ENCODE measurements at places on chromosomes 1 and 21.

GRCh38 chr1:160359559-160360226 lies 7.2 kb upstream of the NHLH1 start:
- no peak for DNase-seq

DNA sequence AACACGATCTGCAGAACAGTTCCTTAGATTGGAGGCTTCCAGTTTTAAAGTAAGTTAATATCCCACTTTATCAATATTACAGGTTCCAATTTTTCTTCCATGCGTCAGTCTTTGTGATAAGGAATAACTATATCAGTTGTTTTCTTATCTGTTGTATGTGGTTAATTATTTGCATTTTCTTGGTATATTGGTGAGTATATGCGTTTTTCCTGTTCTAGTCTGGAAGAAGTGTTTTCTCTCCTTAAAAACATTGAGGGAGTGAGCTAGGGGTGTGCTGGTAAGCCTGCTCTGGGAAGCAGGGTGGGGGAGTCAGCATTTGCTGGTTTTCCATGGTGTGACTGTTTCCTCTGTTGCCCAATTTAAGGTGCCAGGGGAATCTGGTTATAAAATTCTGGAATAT lies 50.2 kb upstream of the KIF1B start:
- DNase-seq = no peak

- no peak for DNase-seq
Measured at GRCh38 chr1:61461406-61462384, 263.2 kb downstream of the TM2D1 start.

DNA sequence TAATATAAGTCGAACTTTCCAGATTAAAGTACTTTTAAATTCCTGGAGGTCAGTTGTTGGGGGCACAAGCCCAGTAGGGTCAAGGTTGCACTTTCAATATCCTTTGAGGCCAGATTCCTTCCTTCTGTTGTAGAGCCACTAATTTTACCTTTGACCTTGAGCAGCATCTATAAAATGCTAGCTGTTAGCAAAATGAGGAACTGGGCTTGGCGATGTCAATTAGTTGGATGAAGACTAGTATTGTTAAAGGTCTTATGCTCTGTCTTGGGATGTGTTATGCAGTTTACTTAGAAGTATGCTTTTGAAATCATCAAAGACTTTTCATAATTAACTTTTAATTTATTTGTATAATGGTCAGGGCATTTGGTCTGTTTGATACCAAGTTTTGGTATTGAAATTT lies 425.9 kb upstream of the PROX1 start:
- DNase-seq = no peak

DNA sequence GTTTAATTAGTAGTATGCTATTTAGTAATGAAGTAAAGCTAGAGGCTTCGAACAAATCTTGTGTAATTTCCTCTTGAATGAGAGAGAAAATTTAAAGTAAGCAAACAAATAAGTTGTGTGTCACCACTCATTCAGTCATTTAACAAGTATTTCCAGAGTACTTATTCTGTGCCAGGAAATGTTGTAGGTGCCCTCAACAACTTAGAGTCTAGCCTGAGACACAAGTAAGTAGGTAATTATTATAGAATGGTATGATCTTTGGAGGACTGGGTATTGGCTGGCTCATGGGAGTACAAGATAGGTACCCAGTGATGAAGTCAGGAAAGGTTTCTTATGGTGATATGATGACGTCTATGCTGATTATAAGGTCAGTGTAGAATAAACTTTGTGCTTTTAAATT lies 17.4 kb upstream of the METTL18 start:
- no peak for DNase-seq

DNA sequence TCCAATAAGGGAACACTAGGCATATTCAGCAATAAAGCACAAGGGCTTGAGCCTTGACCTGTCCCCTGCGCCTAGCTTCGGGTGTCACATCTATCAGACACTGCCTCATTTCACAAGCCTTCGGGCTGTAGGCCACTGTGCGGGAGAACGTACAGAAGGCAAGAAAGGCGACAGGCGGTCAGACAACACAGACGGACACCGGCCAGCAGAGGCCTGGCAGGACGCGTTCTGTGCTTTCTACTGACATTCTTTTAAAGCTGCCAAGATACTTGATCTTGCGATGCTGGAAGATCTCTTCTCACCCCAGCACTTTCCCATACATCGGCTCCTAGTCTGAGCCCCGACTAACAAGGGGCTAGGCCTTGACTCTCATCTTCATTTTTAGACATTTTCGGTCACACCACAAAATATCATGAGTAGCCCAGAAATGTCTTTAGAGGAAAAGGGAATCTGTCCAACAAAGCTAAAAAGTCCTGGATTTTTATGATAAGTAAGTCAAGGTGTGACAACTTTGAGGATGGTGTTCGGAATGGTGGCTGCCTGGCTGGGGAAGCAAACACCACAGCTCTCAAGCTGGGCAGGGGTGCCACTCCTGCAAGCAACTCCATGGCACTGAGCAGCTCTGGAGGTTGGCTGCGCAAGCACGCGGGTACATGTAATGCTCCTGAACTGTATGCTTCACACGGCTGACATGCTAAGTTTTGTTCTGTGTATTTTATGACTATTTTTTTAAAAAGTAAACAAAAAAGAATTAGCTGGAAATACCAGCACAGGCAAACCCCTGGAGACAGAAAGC lies 18.7 kb downstream of the RIPK4 start:
- DNase-seq = no peak

DNA sequence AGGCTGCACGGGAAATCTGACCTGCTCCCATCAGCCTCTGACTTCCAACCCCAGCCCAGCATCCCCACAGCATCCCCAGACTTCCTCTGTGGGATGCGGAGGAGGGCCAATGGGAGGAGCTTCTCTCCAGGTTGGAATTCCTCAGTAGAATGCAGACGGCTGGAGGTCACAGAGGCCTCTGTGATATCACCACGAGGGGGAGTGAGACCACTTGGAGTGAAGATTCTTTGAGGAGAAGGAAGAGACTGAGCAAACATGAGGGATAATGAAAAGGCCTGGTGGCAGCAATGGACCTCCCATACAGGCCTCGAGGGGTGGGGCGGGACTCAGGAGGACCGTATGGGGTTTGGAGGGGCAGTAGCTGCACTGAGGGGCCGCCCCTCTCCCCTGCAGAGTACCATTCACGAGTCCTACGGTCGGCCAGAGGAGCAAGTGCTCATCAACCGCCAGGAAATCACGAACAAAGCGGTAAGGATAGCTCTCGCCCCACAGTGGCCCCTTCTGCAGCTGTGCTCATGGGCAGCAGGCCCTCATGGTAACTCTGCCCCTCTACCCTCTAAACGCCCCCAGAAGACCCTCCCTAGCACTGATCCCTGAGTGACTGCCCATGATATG lies at the start of gene CATSPER4:
Gene CATSPER4 (plus strand): TSS at position 230 of the 615 bp plus-strand sequence. CDS start 26 bp downstream, at position 256.
- peak; percentile 14 for DNase-seq

DNA sequence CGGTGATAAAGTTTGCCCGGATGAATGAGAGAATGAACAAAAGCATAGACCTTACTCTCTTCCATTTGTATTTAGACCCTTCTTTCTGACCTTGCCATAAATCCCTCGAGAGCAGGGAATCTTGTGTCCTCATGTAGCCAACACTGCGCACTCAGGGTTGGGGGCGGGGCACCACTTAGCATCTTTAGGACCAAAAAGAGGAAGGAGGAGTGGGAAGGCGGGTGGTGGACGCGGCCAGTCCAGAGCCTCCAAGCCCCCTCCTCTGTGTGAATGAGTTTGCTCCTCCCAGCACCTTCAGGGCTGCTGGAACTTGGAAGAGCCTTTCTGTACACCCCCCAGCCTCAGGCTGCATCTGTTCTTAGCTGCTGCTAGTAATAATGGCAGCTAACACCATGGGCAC lies 141.9 kb upstream of the TMEM51 start:
- no peak for DNase-seq

GRCh38 chr1:33294071-33295010 lies 26.6 kb downstream of the A3GALT2 start:
- DNase-seq = no peak

GRCh38 chr1:248804771-248805681 lies 20.7 kb downstream of the SH3BP5L start:
- no peak for DNase-seq

- DNase-seq = no peak
Measured at GRCh38 chr1:78561856-78562255, 58.4 kb upstream of the IFI44L start.

- DNase-seq = no peak
Measured at GRCh38 chr1:107842241-107842640, 122.7 kb downstream of the VAV3 start.

DNA sequence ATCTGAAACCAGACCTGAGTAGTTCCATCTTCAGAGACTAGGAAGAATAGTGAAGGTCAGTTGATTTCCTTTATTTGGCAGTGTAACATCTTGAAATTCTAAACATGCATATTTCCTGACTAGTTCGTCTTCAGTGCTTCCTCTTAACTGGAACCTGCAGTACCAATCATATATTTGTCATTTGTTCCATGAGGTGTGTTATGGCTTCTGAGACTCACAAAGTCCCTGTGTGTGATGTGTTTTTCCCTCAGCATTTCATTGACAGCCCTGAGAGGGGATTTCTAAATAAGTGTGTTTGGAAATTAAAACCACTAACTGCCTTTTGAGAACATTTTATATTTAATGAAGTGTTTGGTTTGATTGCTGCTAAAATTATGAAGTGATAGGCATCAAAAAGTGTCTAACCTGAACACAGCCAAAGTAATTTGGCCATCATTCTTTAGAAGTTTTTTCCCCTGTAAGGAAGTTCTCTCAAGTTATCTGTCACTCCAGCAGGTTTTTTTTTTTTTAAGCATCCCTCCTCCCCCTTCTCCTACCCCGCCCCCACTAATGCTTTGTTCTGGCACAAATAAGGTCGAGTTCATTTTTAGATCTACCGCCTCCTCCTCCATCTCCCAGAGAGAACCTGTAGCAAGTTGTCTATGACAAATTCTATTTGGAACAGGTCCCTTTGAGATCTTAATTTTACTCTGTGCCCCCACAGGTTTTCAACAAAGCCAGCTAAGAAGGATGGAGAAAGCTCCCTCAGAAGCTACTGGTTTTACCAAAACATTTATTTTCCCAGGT lies 61.4 kb downstream of the TMEM200B start:
- DNase-seq = no peak

DNA sequence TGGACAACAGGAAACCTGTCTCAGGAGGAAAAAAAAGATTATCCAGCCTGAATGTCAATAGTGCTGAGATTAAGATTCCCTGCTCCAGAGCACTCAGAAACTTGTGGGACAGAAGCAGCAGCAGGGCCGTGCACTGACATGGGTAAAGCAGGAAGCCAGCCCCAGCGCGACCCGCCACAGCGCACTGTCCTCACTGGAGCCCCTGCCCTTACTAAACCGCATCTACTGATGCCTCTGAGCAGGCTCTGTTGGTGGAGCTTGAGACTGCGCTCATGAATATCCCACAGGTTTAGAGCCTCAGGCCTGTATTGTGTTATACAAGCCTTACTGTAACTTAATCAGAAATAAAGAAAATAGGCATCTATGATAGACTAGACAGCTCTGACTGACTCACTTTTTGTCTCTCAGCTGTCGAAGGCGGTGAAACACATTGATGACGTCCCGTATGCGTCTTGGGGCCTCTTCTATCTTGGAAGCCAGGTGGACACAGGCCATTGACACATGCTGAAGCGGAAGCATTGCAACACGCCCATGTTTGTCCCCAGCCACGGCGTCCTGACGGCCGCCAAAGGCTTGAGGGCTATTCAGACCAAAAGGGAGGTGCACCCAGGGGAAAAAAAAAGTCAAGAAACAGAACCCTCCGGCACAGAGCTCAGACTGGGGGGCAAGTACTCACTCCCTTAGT lies 1.2 kb downstream of the CCNL2 start:
- no peak for DNase-seq

- no peak for DNase-seq
Measured at GRCh38 chr21:28104346-28104745, 888.3 kb downstream of the LTN1 start.

DNA sequence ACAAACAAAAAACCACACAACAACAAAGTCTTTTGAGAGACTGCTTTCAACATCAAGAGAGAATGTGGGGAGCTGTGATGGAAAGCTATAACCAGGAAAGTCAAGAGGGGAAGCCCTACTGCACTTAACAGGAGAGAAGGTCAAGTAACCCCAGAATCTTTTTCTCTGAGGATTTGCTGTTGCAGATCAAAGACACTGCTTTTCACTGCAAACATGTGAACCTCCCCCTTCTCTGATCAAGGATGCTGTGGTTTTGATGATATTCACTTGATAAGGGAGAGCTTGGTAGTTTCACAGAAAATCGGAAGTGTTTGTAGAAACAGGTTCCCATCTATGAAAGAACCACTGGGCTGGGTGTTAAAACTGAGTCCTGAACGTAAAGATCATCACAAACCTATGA lies 4.8 kb downstream of the ETV3 start:
- DNase-seq = peak; percentile 74

- no peak for DNase-seq
Measured at GRCh38 chr1:64282351-64282750, 78.9 kb downstream of the UBE2U start.

DNA sequence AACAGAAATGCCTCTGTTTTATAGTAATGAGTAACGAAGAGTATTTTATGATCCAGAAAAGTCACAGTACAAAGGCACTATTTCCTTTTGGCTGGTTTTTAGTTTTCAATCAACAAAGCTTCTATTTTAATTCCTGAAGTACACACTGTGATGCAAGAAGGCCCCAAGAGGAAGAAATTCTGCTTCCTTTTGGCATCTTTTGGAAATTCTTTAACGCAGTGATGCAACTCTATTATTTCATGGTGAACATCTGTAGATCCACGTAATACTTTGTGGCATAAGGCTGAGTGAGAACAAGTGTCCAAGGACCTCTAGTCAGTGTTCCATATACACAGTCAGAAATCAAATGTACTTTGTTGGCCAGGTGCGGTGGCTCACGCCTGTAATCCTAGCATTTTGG lies 137.5 kb downstream of the TGFB2 start:
- no peak for DNase-seq

DNA sequence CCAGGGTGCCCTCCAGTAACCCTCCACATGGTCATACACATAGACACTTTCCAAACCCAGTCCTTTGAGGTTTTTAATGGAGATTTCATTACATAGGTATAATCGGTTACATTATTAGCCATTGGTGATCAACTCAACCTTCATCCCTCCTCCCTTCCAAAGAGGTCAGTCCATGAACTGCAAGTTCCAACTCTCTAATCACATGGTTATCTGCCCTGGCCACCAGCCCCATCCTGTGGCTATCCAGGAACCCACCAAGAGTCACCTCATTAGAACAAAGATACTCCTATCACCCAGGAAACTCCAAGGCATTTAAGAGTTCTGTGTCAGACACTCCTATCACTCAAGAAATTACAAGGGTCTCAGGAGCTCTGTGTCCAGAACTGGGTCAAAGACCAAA lies 12.2 kb downstream of the ATP1A4 start:
- no peak for DNase-seq

DNA sequence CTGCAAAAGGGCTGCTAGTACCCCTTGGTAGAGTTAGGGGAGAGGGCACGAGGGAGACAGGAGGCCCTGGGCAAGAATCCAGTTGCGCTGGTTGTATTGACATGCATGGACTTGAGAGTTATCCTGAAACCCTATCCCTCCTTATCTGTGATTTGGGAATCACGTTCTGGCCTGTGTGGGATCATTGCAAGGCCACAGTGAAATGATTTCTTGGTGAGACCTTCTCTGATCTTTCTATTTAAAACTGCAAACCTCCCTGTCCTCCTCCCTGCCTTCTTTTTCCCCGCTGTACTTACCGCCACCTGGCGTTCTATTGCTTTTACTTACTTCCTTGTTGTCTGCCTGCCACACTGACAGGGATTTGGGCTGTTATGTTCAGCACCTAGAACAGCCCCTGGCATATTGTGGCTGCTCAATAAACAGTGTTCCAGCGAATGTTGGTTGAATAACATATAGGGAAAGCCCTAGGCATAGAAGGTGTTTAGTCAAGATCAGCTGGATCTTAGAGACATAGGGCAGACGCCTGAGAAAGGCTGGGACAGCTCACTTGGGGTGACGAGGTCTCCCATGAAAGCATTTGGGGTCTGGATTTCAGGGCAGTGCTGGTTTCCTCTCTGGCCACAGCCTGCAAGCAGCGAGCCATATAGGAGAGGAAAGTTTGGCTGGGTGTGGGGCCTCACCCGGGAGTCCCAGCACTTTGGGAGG lies 25.6 kb downstream of the ALPL start:
- DNase-seq = no peak

Measured in central memory CD4-positive, alpha-beta T cell (primary cell).